ENCODE measurements at places on chromosomes 7 and 10. TPM values are rescaled to one million over a fixed set of nuclear protein-coding genes. Genes with fewer than 3 reads are reported as not detected.

DNA sequence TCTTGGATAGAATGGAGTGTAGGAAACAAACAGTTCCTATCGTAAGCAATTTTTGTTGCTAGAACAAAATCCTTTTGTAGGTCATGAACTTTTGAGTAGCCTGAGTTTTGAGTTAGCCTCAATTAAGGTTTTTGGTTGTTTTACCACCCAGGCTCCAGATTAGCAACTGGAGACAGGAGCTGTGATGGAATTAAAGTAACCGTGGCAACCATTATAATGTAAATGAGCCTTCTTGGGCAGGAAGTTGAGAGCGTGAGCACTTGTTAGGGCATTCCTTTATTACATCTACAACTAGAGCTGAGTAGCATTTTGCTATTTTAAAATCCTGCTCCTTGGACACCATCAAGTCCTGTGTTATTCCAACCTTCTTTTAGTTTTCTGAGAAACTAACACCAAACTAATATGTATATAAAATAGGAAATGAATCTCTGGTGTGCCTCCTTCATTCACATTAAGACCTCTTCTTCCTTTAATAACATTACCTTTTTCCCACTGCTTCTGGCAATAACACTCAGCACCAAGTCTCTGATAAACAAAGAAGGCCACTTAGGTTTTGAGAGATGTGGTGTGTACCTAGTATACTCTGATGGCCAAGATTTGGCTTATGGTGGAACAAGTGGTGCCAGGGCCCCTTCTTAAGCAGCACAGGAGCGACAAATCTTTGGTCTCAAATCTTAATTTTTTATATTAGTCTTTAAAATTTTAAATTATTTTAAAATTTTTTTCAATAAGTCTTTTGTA, 34.0 kb downstream of the AHCYL2 start:
- DNase-seq, result no peak

- no peak for DNase-seq
Measured at GRCh38 chr7:137682596-137682995, 164.2 kb downstream of the DGKI start.

ATOH7 gene
- total RNA-seq, result not detected

AKR1C2 gene
- 6.4 TPM for total RNA-seq
